ENCODE measurements at places on chromosomes 6 and 20.

GRCh38 chr6:38158762-38159350 is 339.3 kb downstream of the ZFAND3 start:
- no peak overlapping the region for H3K27ac ChIP-seq
- H3K4me3 ChIP-seq: no peak overlapping the region

DNA sequence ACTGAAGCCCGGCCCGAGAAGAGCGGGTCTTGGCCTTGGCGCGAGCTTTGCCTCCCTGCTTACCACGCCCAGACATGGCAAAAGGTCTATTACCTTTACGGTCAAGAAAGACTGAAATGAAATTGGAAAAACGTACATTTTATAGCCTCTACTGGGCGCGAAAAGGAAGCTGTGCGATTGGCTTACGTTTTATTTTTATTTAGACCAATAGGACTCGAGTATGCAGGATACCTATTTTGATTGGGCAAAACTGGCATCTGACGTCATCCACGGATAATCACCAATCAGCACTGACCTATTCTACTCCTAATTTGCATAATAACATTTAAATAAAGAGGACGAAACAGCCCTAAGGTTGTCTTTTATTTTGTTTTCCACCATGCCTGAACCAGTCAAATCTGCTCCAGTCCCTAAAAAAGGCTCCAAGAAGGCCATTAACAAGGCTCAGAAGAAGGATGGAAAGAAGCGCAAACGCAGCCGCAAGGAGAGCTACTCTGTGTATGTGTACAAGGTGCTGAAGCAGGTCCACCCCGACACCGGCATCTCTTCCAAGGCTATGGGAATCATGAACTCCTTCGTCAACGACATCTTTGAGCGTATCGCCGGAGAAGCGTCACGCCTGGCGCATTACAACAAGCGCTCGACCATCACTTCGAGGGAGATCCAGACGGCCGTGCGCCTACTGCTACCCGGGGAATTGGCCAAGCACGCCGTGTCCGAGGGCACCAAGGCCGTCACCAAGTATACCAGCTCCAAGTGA is 97.4 kb downstream of the OR2B2 start:
- H3K4me3 ChIP-seq: peak overlapping the region; percentile 52
- no peaks in the 10 kb centered on the region for H3K27me3 ChIP-seq
- peak overlapping the region; percentile 88 for H3K27ac ChIP-seq
- peak; percentile 93 for DNase-seq
- no peaks in the 10 kb centered on the region for H3K36me3 ChIP-seq

GRCh38 chr20:41165001-41165882 is 27.9 kb downstream of the PLCG1 start:
- no peak overlapping the region for H3K4me3 ChIP-seq
- no peaks in the 10 kb centered on the region for H3K4me1 ChIP-seq
- no peaks in the 10 kb centered on the region for H3K27me3 ChIP-seq

- H3K4me1 ChIP-seq: peaks cover 12% of the 10 kb centered on the region
- no peak for DNase-seq
- H3K27ac ChIP-seq: no peak overlapping the region
- no peaks in the 10 kb centered on the region for H3K36me3 ChIP-seq
- no peak overlapping the region for H3K4me3 ChIP-seq
- no peaks in the 10 kb centered on the region for H3K27me3 ChIP-seq
These were observed 10.5 kb downstream of the PTGIS start for GRCh38 chr20:49557449-49557848.

Data from HCT116 (cell line).